Cardiac muscle cell (in vitro differentiated cells and primary cell): ENCODE measurements at places on chromosomes 12 and 14. TPM values are rescaled to one million over a fixed set of nuclear protein-coding genes. Genes with fewer than 3 reads are reported as not detected.

The TBC1D30 gene
- total RNA-seq, result 0.57 and 1.4 TPM in 2 replicates

The KLRG1 gene
- 5.6 and 8.5 TPM in 2 replicates for total RNA-seq

The BATF gene
- not detected in 2 replicates for total RNA-seq

The GDF3 gene
- not detected in 2 replicates for total RNA-seq

The WNT5B gene
- total RNA-seq, result 152 and 206 TPM in 2 replicates

The PLCZ1 gene
- total RNA-seq, result not detected in 2 replicates

DNA sequence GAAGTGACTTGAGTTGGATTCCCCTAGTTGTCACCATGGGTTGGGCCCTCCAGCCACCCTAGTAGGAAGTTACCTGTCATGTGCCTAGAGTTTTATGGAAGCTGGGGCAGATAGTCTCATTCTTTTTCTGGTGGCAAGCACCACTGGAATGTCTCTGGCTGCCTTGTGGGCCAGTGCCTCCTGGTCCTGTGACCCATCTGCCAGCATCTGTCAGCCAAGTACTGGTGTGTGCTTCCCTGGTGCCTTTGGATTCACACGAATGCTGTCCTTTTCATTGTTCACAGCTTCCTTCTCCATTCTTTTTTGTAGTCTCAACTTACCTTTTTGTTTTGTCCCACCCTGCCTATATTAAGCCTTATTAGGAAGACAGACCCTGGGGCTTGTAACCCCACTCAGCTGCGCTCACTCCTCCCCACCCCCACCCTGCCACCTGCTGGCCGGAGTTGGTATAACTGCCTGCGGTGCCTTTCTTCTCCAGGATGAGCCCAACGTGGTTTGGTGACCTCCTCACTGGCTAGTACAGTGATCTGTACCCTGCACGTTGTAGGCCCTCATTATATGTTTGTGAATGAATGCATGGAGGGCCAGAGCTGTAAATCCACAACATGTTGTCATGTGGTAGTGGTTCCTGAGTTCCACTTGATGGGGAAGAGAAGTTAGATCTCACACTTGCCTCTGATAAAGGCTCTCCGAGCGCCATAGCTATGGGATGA is 125.7 kb downstream of the TSPAN9 start:
- peak; percentile 52 for DNase-seq

GRCh38 chr12:66206141-66206540 is 17.1 kb downstream of the IRAK3 start:
- no peak for DNase-seq

DNA sequence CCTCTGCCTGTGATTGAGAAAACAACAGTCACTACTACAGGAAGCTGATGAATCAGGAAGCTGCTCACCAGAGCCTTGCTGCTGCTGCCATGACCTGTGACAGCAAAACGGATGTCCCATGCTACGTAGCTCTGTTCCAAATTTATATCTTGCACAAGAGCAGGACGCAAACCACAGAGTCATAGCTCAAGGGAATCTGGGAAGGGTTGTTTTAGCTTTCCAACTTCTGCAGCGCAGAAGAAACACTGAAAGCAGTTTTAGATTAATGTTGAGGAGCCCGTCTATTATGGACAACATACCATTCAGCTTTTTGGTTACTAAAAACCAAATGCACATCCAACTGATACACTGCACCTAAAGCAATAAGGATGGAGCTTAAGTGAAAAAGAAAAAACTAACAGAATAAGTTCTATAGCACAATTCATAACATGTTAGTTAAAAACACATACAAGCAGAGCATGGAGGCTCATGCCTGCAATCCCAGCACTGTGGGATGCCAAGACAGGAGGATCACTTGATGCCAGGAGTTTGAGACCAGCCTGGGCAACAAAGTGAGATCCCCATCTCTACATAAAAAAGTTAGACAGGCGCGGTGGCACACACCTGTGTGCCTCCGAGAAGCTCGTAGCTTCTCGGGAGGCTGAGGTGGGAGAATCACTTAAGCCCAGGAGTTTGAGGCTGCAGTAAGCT is 1.7 kb upstream of the ANKRD33 start:
- peak; percentile 95 for DNase-seq

DNA sequence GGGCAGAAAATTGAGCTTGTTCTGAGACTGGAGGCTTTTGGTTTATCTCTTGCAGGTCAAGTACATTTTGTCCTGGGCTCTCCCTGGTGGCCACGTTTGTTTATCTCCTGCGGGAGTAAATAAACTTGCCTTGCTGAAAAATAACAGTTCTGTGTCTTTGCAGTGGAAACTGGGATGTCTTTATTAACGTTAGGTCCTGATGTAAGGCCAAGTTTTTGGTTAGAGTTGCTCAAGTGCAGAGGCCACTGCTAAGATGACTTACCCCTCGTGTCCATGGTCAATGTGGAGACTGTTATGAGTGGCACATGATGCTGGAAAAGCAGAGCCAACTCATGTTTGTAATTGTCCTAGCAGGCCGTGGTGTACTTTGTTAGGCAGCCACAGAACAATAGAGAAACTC is 3.8 kb downstream of the PTPN11 start:
- DNase-seq, result peak; percentile 38

- no peak for DNase-seq
Measured at GRCh38 chr12:50353404-50353803, 43.0 kb downstream of the FAM186A start.

DNA sequence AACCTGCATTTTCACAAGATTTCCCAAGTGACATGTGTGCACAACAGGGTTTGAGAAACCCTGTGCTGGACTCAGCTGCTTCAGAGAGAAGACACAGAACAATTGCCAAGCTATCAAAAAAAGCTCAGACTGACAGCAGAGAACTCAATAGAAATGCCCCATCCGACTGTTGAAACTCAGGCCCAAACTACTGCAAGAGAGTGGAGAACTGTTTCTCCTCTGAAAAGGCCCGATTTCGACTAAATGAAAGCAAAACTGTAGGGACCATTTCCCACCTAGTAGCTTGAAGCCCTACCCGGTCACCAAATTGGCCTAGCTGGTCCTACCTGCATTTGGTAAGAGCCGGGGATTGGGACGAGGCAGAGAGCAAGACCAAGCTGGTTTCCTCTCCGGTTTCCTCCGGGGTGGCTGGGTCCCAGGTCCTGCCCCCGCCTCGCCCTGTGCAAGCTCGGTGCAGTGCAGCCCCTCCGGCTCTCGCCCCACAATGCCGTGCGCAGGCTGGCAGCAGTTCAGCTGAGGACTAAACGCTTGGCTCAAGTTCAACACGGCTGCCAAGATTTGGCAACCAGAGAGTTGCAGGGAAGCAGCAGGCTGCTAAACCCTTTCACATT is 1180.6 kb downstream of the VRK1 start:
- DNase-seq, result peak; percentile 6

DNA sequence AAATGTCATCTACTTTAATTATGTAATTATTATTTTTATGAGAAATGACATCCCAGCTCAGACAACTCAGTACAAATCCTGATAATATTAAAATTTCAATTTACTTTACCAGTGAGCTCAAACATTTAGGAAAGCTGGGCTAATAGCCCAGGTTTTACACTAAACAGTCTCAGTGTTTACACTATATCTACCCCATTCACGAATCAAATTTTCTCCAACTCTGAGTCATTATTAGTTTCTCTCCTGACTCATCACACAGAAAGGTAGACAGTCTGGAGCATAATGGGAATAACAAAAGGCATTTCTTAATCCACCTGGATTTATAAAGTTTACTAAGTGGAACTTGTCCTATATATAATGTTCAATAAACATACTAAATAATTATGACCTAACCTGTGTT is 5.7 kb downstream of the PAWR start:
- no peak for DNase-seq

DNA sequence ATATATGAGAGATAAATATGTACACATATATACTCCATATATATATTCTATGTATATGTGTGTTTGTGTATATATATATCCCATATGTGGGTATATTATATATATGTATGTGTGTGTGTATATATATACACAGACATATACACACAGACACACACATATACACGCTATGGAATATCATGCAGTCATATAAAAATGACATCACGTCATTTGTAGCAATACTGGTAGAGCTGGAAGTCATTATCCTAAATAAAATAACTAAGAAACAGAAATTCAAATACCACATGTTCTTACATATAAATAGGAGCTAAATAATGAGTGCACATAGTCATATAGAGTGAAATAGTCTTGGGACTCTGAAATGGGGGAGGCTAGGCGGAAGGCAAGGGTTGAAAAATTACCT is 1000.2 kb downstream of the LRFN5 start:
- no peak for DNase-seq

DNA sequence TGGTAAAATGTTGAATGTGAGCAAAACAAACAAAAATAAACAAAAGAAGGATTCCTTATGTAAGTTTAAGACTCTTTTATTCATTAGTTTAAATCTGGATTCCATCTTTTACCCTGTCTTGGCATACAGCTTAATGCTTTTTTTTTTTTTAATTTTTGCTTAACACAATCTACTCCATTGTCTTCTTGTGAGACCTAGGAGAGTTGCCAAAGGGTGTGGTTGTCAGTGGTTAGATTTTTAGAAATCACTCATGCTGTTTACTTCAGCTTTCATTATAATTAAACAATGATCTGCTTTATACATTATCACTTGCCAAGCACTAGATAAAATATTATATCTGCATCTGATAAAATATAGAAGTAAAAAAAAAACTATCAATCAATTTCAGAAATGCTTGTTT is 77.7 kb upstream of the KITLG start:
- peak; percentile 58 for DNase-seq

- DNase-seq, result no peak
Measured at GRCh38 chr12:123516216-123516780, 17.2 kb downstream of the RILPL1 start.
